KG1 (cell line): ENCODE measurements at places on chromosomes 11 and 22.
A peak's percentile ranks its signal among the peaks of the same experiment; 100 is the strongest.

DNA sequence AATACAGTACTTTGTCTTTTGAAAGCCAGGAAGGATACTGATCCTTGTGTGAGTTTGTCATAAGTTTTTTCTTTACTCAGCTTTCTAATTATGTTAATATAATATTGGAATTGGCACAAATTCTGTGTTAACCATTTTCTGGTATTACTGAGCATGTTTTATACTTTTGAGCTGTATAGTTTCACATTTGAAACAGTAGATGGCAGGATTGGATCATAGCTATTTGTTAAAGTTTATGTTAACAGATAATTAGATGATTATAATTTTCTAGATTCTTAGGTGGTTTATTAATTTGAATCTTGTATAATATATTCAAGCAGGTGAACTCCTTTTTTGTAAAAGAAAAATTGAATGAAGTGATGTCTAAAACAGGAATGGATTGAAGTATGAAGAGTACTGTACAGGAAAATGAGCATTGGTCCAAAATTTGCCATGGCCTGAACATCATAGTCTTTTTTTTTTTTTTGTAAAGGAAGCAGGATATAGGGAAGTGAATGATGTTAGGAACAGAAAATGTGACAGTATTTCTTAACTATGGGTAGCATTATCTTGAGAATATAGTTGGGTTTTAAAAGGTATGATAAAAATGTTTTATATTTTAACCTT is 102.0 kb downstream of the CYP2R1 start:
- DNase-seq = no peak

DNA sequence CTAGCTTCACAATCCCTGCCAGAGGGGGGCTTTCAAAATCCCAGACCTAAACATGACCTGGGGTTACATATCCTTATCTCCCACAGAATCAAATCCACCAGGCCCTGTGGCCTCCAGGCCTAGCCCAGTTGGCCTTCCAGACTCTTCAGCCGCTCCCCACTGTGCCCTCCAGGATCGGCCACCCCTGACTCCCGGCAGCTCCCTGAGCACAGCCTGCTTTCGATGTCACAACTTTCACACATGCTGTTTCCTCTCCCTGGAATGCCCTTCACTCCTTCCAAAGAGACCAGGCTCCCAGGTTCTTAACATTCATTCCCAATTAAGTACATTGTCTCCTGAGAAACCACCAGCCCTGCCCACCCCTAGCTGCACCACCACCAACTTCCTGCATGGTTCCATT is 62.7 kb downstream of the CSNK2A3 start:
- no peak for DNase-seq

DNA sequence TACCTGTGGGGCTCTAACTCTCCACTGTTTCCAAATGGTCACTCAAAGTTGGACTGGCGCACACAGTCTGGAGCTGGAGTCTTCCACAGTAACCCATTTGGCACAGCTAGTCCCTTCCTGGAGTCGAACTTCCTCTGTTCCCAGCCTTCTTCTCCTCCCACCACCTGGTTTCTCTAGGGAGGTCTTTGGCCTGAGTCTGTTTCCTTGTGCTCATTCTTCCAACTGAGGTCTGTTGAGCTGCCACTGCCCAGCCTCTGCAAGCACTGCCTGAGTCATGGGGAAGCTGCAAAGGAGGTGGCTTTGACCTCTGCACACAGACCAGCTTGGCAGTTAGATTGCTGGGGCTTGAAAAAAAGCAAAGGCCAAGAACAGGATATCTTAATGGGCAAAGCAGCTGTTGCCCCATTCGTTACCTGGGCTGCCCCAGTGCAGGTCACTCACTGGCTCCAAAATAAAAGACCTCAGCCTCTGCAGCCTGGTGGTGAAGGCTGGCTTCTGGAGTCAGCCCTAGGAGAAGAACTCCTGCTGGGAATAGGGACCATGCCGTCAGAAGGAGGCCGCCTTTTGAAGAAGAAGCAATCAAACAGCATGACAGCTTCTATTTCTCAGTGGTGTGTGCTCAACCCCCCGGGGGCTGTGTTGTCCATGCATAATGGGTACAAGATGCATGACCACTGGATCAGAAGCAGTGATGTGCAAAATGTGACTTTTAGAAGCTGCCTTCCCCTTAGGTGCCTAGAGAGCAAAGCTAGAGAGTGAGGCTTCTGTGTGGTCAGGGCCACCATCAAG is 3.0 kb downstream of the ADAMTS15 start:
- DNase-seq = no peak

GRCh38 chr22:30861688-30862552 is 106.7 kb downstream of the MORC2 start:
- DNase-seq = no peak

GRCh38 chr22:47189056-47189916 is 426.8 kb downstream of the TBC1D22A start:
- DNase-seq = no peak

GRCh38 chr22:46551996-46552395 is 14.6 kb upstream of the CELSR1 start:
- no peak for DNase-seq

DNA sequence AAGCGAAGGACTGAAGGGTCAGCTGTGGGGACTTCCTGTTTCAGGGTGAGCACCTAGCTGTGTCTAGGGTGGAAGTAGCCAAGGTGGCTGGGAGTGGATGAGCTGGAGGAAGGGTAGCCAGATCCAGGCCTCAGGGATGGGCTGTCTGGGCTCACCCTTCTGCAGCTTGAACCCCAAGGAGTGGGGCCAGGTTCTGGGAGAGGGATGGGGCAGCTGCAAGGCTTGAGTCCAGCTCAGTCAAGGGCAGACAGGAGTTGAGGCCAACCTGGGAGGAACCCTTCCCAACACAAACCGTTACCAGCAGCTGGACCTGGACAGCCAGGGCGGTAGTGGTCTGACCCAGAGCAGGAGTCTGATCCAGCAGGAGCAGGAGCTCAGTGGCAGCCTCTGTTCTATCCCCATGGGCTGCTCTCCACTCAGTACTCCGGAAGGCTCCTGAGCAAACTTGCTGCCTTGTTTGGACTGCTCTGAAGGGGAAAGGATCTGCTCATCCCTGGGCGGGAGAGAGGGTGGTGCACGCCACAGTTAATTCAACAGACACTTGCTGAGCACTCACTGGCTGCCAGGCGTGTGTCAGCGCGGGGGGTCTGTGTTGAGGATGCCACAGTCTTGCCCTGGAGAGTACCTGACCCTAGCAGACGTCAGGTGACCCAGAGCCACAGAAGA is 53.8 kb upstream of the THY1 start:
- no peak for DNase-seq

GRCh38 chr11:126978165-126978564 is 22.4 kb downstream of the KIRREL3 start:
- no peak for DNase-seq

DNA sequence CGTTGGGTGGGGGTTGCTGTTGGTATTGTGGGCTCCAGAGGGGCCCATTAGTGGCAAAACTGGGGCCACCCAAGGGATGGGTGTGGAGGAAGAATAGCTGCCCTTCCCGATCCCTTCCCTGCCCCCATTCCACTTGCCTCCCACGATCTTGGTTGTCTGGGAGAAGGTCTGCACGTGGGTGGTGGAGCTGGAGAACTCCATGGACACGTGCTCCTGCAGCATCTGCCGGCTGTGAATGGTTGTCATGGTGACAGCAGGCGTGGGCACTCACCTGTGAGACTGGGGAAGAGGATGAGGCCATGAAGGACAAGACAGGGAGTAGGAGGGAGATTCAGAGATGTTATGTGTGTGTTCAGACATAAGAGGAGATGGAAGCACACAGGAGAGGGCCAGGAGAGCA is 2.0 kb downstream of the IGSF22 start:
- no peak for DNase-seq

DNA sequence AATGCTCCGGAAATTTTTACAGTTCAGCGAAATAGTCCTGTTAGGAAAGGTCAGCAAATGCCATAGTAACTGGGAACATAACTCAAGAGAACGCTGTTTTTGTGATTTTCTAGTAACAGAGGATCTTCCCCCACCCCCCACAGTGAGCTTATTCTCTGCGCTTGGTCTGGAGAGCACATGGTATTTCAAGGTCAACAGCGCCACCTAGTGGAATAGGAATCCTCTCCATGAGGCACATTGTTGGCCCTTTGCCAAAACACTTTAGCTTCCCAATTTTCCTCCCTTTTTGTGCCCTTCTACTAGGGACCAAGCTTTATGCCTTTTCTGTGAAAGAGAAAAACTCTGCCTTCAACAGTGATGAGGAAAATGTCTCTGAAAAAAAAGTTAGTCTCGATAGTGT is 13.2 kb upstream of the OR4C12 start:
- DNase-seq = peak; percentile 30

DNA sequence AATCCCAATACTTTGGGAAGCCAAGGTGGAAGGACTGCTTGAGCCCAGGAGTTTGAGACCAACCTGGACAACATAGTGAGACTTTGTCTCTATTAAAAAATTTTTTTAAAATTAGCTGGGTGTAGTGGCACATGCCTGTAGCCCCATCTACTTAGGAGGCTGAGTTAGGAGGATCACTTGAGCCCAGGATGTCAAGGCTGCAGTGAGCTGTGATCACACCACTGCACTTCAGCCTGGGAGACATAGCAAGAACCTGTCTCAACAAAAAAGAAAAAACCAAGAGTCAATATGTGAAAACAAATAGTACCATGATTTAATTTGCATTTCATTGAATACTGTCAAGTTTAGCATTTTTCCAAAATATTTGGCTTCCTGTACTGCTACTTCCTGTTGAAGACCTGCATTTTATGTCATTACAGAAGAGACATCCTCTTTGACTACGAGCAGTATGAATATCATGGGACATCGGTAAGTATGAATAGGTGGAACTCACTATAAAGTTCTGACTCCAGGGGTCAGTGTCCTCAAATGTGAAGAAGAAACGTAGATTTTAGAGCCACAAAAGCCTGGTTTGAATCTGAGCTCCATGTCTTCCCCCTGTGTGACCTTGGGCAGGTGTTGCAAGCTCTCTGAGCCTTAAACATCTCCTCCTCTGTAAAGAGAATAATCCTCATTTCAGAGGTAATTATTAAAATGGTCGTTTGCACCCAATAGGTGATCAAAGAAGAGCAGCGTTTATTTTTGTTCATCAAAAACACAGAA is 16.0 kb downstream of the CDC45 start:
- DNase-seq = no peak

GRCh38 chr11:72471005-72471898 is 36.9 kb upstream of the CLPB start:
- peak; percentile 65 for DNase-seq

GRCh38 chr11:120514541-120515121 is 3.1 kb downstream of the GRIK4 start:
- DNase-seq = no peak

DNA sequence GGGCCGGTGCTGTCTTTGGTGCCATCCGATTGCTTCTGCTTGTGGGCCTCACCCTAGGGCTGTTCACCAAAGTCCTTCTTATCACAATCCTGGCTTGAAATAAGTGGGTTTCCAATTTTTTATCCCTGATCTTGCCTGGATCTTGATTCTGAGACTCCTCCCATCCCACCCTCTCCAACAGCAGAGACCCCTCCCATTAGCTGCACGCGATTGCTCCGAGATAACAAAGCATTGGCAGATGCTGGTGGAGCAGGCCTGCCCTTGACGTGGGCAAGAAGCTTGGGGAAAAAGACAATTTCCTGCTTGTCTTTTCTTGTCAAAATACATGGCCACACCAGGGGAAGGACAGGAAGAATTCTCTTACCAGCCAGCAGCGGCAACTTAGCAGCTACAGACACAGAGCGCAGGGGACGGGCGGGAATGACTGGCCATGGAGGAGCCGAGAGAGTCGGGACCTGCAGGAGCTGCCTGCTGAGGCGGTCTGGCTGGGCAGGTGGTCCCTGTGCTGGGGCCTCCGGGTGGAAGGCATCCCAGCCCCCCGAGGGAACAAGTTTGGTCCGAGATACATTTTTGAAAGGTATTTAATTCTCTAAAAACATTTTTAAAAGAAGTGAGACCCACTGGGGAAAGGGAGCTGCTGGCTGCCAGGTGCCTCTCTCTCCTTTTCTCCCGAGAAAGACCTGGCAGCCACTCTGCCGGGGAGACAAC is 9.7 kb upstream of the BID start:
- DNase-seq = no peak

DNA sequence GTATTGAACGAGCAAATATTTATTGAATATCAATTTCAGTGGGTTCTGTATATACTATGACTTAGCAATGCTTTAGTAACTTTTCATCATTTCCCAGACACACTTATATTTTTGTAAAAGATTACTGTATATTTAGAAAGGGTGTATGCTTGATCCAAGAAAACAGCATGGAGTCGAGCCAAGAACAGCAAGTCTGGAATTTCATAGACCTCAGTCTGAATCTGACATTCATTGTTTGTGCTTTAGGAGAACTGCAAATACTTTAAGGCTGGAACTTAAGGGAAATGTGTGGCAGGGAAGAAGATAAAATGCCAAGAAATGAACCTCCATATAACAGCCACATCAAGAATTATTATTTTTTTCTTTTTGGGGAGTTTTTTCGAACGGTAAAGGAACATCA is 1156.8 kb downstream of the LRRC4C start:
- no peak for DNase-seq

GRCh38 chr11:64415996-64416728 is 57.2 kb downstream of the RPS6KA4 start:
- DNase-seq = no peak

DNA sequence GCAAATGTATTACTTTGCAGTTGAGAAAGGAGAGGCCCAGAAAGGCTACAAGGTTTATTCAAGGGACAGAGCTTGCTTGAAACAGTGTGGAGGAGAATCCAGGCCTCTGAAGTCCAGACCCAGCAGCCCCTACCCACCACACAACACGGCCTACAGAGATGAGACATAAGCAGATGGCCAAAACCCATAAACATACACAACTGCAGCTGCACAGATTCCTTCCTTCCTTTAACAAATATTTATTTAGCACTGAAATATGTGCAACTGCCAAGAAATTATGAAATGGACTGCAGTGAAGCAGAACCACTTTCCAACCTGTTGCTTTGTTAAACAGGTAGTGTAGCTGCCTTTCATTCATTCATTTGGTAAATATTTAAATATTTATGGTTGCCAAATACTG is 122.3 kb downstream of the SPATA19 start:
- no peak for DNase-seq

- DNase-seq = peak; percentile 64
Observed at GRCh38 chr11:128848815-128849455, 18.2 kb downstream of the KCNJ1 start.

- no peak for DNase-seq
Observed at GRCh38 chr11:106222626-106223025, 145.2 kb downstream of the AASDHPPT start.

DNA sequence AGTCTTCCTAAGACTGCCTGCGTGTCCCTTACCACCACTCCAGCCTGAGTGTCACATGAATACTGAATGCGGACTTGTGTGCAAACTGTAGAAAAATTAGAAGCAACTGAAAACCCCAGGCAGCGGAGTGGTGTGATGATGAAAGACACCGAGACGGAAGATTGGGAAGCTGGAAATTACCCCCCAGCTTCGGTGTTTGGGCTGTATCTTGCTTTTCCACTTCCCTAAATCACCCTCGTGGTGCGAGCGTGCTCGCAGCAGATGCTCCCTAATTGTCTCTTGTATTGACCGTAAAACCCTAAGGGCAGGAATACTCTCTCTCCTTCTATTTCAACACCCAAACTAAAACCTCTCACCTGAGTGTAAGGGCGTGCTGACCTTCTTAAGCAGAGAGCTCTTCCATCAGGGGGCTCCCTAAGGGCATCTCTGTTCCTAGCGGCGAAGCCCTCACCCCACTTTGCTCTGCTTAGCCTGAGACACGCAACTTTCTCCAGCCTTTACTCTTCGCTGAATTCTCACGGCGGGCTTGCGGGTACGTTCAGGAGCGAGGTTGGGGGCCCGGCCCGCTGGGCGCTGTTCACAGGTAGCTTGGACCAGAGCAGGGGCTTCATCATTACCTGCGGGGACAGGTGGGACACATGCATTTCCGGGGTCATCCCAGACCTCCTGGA is 62.4 kb downstream of the CRYBB2 start:
- DNase-seq = no peak

- no peak for DNase-seq
Observed at GRCh38 chr11:68938088-68938487, 34.4 kb downstream of the IGHMBP2 start.
